ENCODE measurements at places on chromosomes 5 and 9.

DNA sequence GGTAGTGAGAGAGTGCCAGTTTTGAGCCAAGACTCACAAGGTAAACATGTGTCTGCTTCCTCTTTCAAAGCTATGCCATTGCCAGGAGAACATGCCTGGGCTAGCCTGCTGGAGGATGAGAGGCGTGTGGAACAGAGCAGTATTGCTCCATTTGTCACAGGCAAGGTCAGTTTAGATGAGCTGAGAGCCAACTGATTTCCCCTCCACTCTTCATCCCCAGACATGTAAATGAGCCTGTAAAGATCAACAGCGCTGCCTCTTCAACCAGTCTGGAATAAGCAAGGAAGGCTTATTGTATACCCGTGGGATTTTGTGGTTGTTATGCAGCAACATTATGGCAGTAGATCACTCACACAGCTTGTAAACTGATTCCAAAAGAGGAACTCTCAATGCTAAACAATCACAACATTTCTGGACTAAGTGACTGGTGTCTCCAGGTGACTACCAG lies 8.2 kb upstream of the GDNF start:
- DNase-seq: no peak

DNA sequence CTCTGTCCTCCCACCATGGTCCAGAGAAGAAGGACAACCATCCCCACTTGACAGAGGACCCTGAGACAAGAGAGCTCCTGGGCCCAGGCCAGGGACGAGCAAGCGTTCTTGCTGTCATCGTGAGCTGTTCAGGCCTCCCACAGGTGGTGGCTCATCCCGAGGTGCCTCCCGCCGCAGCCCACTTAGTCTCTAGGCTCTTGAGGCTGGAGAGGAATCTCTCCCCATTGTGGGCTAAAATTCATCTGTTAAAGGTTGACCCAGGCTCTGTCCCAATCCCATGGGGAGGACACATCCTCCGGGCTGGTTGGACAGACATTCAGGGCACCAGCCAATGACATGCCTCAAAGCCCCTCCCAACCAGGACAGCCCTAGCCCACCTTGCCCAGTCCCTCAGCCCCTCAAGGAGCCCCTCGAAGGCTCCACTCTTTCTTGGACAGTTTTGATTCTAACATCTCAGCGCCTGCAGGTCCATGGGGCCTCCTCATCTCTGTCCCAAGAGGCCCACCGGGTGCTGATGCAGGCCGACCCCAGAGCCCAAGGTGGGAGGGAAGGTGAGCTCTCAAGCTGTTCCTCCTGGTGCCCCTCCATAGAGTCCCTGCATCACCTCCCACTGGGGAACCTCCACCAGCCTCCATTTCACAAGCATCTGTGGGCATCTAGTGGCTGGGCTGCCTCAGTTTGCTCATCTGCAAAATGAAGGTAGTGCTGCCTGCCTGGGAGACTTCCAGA lies 52.9 kb downstream of the BARX1 start:
- DNase-seq: no peak

GRCh38 chr9:76399856-76400255 lies 5.6 kb upstream of the RFK start:
- no peak for DNase-seq

DNA sequence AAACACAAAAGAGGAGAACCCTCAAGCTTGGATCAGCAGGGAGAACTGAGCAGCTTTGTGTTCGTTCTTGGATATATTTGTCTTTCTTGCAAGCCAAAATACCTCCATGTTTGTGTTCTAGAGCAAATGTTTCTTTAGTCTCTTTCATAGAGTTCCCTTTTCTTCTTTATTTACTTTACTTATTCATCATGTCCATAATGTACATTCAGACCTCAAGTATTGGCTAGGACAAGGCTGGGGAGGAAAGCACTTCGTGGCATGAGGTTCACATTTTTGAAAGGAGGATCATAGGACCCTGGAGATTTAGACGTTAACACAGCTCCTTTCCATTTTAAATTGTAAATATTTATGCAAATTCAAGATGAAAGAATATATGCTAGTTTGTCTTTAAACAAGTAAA lies 590.2 kb upstream of the MEF2C start:
- no peak for DNase-seq

DNA sequence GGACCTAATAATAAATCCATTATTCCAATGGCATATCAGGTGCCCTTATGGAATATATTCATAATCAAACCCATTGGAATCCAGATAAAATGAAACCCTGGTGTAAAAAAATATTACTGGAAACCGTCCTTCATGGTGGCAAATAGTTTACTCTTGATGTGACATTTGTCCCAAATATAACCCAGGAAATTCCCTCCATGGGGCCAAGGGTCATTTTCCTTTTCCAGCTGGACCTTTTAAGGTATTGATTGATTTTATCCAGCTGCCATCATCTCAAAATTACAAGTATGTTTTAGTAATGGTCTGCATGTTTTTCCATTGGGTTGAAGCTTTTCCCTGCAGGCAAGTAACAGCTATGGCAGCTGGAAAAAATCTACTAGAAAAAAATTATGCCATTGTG lies 8.4 kb upstream of the UGT3A1 start:
- no peak for DNase-seq

DNA sequence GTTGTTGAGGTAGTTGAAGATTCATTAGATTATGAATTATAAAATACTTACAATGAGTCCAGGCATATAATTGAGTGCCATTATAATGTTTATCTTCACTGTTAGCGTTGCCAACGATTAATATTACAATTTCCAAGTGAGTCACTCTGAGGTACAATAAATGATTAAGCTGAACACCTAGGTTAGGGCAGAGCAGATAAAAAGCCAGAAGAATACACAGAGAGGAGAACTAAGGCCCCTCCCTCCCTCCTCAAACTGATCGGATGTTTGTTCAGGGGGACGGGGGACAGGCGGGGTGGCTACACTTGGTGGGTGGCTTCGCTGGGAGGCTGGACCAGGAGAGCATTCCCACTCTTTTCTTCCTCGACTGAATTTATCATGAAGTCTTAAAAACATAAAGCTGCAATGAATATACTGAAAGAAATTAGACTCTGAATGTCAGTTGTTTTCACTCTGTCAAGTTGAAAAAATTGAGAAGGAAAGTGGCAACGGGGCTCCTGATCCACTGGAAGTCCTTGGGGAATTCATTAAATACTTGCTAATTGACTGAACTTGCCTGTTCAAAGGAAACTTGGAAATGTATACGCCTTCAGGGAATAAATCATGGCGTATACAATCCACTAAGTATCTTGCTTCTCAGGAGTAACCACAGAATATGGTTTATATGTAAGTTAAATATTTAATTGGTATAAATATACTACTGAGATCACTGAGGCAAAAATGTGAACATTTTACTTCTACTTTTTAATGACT lies 198.1 kb downstream of the TSSK1B start:
- no peak for DNase-seq

DNA sequence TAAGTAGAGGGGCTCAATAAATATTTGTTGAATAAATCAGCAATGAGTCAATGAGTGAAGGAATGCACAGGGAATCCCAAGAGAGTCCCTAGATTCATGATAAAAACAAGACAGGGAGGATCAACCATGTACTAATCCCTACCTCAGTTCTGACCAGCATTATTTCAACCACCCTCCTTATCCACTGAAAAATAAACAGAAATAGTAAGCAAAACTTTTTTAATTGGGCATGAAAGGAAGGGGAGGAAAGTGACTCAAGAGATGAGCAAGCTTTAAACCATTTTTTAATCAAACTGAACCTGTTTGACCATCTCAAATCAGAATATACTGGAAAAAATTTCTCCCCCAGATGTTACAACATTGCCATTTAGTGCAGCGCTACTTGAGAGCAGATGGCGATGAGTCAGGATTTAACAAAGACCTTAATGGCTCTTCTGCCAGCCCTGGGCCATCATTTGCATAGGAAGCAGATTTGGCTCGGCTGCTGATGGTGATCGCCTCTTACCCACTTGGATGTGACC lies 194.8 kb upstream of the SLC30A5 start:
- no peak for DNase-seq

DNA sequence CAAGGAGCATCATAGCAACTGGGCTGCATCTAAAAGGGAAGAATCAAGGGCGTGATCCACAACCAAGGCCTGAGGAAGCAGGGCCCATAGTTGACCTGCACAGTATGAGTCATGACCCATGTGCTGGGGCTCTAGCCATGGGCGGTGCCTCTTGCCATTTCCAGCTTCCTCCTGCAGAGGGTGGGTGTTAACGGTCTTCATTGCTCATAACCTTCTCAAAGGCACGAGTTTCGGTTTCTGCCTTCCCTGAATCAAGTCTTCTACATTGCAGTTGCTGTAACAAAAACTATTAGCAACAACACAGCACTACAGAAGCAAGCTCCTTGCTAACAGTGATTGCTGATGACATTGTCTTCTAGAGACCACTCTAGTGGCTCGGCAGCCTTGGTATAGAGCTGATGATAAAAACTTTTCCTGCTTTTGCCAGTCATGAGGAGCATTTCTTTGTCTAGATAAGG lies 66.9 kb downstream of the CTSL start:
- peak; percentile 50 for DNase-seq

All from stimulated activated CD4-positive, alpha-beta T cell treated with anti-CD3 and anti-CD28 coated beads, Interleukin-15, amount 100 ng/mL, for 48 hours (primary cell).